ENCODE measurements at places on chromosomes 3 and 15.
A peak's percentile ranks its signal among the peaks of the same experiment; 100 is the strongest.

- no peak for DNase-seq
Measured at GRCh38 chr15:49881866-49882265, 237.2 kb downstream of the ATP8B4 start.

DNA sequence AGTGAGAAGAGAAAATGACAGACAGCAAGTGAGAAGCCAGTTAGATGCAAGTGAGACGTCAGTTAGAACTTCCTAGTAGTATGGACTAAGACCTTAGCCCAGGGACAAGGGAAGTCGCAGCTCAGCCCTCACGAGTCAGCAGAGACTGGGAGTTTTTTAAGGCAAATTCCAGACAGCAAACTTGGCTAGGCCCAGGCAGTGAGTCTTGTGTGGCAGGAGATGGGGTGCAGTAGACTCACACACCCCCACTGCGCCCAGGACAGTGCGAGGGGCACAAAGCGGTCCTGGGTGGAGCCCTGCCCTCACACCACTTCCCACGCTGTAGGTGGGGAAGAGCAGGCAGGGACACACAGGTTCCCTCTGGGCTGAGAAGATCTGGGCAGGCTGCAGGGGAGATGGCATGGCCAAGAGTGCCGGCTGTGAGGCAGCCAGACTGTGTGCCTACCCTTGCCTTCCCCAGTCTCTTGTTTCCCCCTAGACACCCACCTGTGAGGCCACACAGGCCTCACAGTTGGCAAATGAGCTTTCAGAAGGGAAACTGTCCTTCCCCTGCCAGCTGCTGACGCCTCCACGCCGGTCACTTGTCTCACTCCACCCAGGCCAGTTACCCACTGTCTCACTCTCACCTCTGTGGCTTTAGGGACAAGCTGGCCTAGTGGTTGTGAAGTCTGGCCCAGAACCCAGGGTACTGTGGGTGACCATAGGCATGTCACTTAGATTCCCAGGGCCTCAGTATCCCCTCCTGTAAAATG, 13.7 kb upstream of the PRKCD start:
- DNase-seq, result no peak

- DNase-seq, result peak; percentile 98
Measured at GRCh38 chr3:179451265-179452175, at the start of gene GNB4. Gene GNB4, minus strand, starts transcription at chr3:179451470. Its CDS starts 25,270 bp downstream, at chr3:179426200.

GRCh38 chr3:56857178-56857577, 55.4 kb upstream of the ARHGEF3 start:
- no peak for DNase-seq

GRCh38 chr3:151011427-151011826, 38.9 kb upstream of the CLRN1 start:
- no peak for DNase-seq

- no peak for DNase-seq
Measured at GRCh38 chr3:11464356-11464755, 179.4 kb downstream of the VGLL4 start.

- peak; percentile 94 for DNase-seq
Measured at GRCh38 chr3:3126477-3127431, at the start of gene TRNT1. Gene TRNT1, plus strand, starts transcription at chr3:3126940. Its CDS starts 2,101 bp downstream, at chr3:3129041.

DNA sequence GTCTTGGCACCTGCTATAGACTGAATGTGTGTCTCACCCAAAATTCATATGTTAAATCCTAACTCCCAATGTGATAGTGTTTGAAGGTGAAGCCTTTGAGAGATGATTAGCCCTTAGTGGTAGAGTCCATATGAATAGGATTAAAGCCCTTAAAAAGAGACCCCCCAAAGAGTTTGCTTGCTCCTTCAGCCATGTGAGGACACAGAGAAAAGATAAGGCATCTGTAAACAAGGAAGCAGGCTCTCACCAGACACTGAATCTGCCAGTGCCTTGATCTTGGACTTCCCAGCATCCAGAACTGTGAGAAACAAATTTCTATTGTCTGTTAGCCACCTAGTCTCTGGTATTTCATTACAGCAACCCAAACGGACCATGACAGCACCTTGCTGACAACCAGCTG, 16.6 kb downstream of the KPNA1 start:
- DNase-seq, result no peak

GRCh38 chr3:129794311-129795185, 99.0 kb downstream of the TMCC1 start:
- DNase-seq, result no peak

- peak; percentile 88 for DNase-seq
Measured at GRCh38 chr15:45456212-45457106, 66.1 kb downstream of the SLC30A4 start.

GRCh38 chr3:110393941-110394340, 677.7 kb upstream of the NECTIN3 start:
- no peak for DNase-seq

GRCh38 chr3:94210256-94210655, 147.4 kb downstream of the NSUN3 start:
- DNase-seq, result no peak

GRCh38 chr3:79003994-79004393, 763.8 kb downstream of the ROBO1 start:
- DNase-seq, result no peak

GRCh38 chr15:50051811-50052419, 67.1 kb downstream of the ATP8B4 start:
- peak; percentile 78 for DNase-seq

DNA sequence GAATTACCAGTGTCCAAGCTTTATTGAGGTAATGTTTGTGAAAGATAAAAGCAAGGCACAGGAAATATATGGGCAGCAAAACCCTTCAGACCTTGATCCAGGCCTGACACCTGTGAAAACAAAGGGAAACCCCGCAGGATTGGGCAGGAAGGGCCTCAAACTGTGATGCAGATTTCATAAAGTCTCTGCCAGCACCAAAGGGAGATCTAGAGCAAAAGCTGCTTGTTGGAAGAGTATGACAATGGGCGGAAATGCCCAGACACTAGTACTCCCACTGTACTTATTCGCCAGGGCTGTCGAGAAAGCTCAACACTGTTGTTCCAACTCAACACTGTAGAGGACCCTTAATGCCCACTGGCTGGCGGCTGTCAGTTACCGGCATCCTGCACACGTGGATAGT, 207.9 kb downstream of the CD47 start:
- no peak for DNase-seq

- DNase-seq, result no peak
Measured at GRCh38 chr15:36156879-36157427, 422.5 kb upstream of the CDIN1 start.

- peak; percentile 20 for DNase-seq
Measured at GRCh38 chr3:51388286-51389029, 2.6 kb upstream of the RBM15B start.

DNA sequence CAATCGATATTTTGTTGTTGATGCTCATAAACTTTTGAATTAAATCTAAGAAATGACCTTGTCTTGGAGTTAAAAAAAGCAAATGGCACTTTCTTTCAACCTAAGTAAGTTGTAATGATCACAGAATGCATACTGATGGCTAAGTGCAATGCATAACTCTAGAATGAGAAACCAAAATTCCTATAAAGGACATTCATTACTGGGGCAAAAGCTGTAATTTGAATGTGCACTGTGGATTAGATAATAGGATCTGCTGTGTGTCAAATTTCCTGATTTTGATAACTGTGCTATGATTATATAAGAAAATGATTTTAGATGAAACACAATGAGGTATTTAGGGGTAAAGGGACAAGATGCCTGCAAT, 14.3 kb downstream of the SIAH2 start:
- no peak for DNase-seq

- no peak for DNase-seq
Measured at GRCh38 chr15:45251888-45252287, at the start of gene SLC28A2. Gene SLC28A2, plus strand, starts transcription at chr15:45252234. Its CDS starts 982 bp downstream, at chr15:45253216.

DNA sequence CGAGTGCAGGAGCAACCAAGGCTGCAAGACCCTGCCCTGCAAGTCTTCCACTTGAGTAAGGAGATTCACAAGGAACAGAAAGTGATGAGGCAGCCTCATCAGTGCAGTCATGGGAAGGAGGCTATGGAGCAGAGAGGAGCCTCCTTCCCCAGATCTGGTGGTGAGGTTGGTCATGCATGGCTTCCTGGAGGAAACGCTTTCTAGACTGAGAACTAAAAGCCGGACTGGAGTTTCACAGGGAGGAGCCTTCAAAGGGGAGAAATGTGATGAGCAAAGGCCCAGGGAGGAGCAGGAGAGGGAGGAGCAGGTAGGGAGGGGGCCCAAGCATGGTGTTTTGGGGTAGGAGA, 139.9 kb downstream of the SRGAP3 start:
- DNase-seq, result no peak

DNA sequence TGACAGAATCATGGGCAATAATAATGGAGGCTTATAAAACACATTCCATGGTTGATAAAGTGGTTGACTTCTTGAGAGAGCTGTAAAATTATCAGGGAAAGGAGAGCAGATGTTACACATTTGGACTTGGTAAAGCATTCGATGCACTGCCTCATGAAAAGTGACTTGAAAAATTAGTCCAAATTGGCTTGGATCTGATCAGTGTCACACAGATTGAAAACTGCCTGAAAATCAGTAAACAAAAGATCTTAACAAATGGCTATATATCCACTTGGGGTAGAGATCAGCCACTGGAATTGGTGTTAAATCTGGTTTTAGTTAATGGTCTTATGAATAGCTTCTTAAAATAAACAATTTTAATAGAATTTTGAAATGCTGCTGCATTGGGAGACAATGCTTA, 20.3 kb downstream of the SHOX2 start:
- no peak for DNase-seq

DNA sequence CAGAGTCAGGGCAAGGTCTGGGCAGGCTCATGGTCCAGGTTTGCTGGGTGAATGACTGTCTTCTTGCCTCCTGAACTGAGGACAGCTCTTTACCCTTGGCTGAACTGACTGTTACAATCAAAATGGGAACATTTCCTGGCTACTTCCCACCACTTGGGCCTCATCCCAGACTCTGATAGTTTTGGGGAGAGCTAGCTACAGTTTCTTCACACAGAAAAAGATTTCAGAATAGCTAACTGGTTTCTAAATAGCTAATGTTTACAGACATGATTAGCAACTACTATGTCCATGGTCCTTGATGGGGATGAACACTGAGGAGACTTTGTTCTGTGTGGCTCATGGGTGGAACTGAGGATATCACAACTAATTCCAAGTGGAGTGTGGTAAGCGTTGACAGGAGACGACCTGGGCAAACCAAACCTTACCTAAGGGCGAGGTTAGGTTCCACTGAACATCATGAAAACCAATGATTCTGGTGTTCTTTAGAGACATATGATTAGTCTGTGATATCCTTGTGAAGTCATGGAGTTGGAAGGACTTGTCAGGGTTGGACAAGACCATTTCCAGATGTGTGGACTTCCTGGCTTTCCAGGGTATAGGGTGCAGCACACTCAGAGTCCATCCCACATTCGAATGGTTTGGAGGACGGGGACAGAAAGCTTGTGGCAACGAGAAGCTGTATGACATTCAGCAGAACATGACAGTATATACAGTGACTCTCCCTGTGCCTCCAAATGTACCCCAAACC, 7.3 kb downstream of the ALPK3 start:
- no peak for DNase-seq

DNA sequence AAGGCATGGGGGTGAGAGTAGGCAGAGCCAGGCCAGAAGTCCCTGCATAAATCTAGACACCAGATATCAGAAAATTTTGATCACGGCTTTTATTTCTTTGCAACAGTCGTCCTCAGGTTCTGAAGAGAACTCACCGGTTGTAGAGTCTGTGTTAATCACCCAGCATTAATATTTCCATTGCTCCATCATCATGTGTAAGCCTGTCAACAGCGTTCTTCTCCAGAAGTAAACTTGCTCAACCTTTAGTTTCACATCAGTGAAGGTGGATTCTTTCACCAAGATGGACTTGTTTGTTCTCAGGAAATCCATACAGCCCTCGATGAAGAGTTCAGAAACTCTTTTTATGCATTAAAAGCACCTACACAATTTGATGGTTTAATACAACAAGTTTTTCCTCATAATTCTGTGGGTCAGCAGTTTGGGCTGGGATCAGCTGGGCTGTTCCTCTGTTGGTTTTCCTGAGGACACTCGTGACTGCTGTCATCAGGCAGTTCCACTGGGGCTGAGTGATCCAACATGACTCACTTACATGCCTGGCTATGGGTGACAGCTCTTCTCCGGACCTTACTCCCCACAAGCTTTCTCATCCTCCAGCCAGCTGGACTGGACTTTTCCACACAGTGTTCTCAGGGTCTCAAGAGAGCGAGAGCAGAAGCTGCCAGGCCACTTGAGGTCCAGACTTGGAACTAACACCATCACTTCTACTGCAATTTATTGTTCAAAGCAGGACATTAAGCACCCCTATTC, 303.4 kb downstream of the ZNF621 start:
- DNase-seq, result no peak

DNA sequence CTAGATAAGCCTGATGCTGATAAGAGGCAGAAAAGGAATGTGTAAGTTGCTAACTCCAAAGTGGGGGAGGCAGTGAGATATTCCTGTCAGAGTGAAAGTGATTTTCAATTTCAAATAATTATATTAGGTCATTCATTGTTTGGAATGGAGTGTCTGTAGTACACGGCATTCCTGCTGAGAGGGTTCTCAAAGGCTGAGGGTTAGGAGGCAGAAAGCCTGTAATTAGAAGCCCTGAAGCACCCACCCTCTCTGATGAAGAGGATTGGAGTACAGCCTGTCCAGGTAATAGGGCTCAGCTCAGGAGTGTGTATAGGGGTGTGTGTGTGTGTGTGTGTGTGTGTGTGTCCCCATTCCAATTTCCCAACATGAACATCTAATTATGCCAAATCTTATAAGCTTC, 486.8 kb downstream of the MAGI1 start:
- no peak for DNase-seq

DNA sequence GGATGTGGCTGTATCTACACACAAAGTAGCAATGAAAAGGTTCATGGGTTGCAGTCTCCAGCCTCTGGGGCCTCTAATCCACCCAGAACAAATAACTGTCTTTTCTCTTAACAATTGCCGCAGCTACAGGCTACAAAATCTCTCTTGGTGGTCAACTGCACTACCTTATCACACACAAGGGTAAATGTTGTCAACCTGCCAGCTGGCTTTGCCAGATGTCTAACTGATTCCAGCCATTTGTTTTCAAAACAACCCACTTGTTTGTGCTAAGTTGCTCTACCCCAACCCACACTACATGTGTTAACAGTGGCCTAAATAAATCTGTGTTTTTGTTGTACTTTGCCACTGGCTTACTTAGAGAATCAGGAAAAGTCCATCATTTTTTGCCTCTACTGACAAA, 447.3 kb downstream of the TAFA4 start:
- DNase-seq, result no peak

- no peak for DNase-seq
Measured at GRCh38 chr15:29811691-29812383, 10.4 kb downstream of the TJP1 start.

- DNase-seq, result no peak
Measured at GRCh38 chr3:196553551-196553950, 14.8 kb downstream of the WDR53 start.

GRCh38 chr3:81581966-81582599, 179.4 kb downstream of the GBE1 start:
- DNase-seq, result peak; percentile 57

GRCh38 chr3:88744896-88745295, 362.5 kb upstream of the EPHA3 start:
- DNase-seq, result no peak

DNA sequence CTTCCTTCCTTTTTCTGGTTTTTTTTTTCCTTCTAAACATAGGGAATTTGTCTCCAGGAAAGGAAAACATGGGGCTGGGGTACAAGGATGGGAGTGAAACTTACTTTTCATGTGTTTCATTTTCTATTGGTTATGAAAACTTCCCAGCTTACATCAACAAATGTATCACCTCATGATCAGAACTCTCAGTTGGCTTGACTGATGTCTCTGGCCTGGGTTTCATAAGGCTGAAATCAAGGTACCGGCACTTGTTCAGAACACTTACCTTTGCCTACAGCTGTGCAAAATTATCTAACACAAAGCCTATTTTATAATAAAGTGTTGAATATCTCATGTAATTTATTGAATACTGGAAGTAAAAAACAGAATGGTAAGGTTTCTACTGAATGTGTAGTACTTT, 91.8 kb upstream of the STT3B start:
- DNase-seq, result no peak
